ENCODE measurements at places on chromosomes 2 and 18.
A peak's percentile ranks its signal among the peaks of the same experiment; 100 is the strongest.

DNA sequence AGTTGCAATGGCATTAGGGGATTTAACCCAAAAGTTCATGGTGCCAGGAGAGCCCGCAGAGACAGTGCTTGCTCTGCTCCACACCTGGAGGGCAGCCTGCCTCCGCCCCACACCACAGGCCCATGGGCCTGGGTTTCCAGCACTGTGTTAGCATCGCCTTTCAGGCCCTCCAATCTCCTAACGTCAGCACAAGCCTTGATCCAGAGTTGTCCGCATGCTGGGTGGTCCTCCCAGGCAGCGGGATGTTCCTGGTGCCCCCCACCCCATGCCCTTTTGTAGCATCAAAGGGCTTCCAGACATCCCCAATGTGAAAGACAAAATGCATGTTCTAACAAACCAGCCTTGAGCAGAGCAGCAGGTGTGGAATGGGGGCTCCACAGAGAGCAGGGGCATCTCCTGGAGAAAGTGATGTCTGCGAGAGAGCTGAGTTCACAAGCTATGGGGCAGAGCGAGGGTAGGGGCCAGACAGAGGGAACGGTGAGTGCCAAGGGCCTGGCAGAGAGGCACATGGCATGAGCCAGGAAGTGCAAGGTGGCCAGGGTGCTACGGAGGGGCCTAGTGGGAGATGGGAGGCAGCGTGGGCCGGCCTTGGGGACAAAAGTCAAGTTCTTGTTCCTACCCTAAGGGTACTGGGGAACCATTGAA is 119.2 kb downstream of the CYP26B1 start:
- no peak for DNase-seq

GRCh38 chr18:57942493-57942892 is 101.5 kb upstream of the NEDD4L start:
- no peak for DNase-seq

DNA sequence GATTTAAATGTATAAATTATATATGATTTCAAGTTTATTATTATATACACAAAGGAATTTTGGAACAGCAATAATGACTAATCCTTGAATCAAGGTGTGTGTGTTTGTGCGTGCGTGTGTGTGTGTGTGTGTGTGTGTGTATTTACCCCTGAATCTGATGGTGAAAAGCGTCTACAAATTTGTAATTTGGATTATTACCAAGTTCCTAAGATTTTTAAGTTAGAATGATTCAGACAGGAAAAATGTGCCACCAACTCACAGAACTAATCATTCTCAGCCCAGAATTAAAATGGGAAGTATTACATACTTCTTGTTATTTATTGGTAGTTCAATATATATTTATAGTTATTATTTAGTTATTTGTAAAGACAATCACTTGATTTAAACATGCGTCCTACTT is 12.3 kb downstream of the CALCRL start:
- DNase-seq = no peak

GRCh38 chr2:188725746-188726360 is 248.3 kb upstream of the COL3A1 start:
- DNase-seq = no peak

GRCh38 chr18:79068937-79069716 is at the start of gene ATP9B:
Gene ATP9B (plus strand): TSS chr18:79069394. CDS start chr18:79069411, 17 bp downstream.
- peak; percentile 56 for DNase-seq

- no peak for DNase-seq
Measured at GRCh38 chr18:59867337-59868104, 32.3 kb upstream of the PMAIP1 start.

DNA sequence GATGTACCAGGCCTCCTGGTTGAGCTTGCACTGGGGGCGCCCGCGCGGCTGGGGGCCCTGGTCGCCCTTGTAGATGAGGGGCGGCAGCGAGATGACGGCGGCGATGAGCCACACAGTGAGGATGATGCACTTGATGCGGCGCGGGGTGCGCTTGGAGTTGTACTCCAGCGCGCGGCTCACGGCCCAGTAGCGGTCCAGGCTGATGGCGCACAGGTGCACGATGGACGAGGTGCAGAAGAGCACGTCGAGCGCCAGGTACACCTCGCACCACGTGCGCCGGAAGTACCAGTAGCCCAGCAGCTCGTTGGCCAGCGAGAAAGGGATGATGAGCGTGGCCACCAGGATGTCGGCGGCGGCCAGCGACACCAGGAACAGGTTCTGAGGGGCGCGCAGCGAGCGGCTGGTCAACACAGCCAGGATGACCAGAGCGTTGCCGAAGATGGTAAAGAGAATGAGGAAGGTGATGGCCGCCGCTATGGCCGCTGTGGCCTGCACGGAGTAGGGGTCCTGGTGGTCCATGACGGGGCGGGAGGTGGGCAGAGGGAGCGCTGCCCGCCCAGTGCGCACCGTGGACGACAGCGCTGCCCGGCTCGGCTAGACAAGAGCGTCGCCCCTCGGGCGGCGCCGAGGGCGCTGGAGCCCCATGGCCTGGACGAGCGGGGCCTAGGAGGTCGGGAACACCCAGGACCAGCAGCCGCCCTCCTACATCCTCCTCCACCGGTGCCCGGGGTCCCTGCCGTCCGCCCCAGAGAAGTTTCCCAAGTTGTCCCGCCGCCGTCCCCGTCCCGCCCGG is 544 bp downstream of the ADRA2B start:
- no peak for DNase-seq

GRCh38 chr18:48762836-48763718 is 187.7 kb downstream of the SMAD7 start:
- DNase-seq = no peak

DNA sequence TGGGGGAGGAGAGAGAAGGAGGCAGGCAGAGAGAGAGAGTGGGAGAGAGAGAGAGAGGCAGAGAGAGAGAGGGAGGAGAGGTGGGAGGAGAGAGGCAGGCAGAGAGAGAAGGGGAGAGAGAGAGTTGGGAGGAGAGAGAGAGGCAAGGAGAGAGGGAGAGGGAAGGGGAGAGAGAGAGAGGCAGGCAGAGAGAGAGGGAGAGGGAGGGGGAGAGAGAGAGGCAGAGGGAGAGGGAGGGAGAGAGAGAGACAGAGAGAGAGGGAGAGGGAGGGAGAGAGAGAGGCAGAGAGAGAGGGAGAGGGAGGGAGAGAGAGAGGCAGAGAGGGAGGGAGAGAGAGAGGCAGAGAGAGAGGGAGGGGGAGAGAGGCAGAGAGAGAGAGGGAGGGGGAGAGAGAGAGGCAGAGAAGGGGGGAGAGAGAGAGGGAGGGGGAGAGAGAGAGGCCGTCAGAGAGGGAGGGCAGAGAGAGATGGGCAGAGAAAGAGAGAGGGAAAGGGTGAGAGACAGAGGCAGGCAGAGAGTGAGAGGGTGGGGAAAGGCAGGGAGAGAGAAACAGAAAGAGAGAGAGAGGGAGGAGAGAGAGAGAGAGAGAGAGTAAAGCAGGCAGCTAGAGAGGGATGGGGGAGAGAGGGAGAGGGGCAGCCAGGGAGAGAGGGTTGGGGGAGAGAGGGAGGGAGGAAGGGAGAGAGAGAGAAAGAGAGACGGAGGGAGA is 122.2 kb upstream of the PXDN start:
- DNase-seq = no peak

GRCh38 chr2:102321941-102322719 is 10.8 kb downstream of the IL1RL1 start:
- no peak for DNase-seq

- DNase-seq = no peak
Measured at GRCh38 chr2:28499282-28499681, 3.4 kb downstream of the PLB1 start.

DNA sequence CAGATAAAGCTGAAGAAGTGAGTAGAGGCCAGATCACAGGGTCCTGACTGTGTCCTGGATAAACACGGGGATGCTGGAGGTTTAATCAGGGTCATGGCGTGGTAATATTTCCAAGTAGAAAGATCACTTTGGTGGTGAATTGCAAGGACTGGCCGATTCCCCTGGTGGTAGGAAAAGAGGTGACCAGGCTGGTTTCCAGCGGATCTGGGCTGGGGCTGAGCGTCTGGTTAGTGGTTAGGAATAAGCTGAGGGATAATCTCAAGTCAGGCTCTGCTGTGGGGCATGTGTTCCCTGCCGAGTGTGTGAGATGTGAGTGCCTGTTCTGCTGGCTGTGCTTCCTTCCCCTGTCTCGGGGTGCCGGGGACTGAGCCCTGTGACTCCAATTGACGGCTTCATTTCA is 484.0 kb downstream of the TSN start:
- DNase-seq = no peak

GRCh38 chr2:111029181-111029927 is 91.4 kb upstream of the BCL2L11 start:
- DNase-seq = no peak

DNA sequence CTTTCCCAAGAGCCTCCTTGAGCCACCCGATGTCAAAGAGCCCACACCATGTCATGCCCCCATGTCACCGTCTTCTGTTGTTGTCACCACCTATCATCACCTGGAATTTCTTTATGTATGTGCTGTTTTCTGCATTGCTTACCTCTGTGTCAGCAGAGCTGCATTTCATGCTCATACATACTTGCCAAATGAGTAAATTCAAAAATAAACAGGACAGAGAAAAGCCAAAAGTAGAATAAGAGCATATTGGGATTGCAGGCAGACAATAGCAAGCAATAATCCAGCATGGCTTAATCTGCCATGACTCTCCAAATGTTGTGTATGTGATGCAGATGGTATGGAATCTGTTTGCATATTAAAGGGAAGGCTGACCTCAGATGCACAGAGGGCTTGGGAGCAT is 15.3 kb upstream of the RGPD4 start:
- DNase-seq = no peak

DNA sequence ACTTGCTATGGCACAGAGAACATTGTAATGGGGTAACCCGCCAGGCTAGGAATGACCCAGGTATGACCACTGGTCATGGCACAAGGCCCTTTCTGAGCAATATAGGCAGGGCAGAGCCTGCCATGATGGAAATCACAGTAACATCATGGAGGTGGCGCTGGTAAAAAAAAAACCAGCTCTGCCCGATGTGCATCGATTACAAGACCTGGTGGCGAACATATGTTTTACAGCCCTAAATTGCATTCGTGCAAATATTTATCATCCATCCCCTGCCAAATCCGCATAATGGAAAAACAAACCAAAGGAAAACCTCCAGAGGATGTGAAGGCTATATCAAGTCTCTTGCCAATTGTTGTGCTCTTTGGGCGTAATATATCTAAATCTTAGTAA is 60.6 kb downstream of the SEMA4F start:
- no peak for DNase-seq

- no peak for DNase-seq
Measured at GRCh38 chr2:112077814-112078213, 22.7 kb downstream of the TMEM87B start.

- no peak for DNase-seq
Measured at GRCh38 chr2:177183860-177184259, 28.7 kb upstream of the HNRNPA3 start.

DNA sequence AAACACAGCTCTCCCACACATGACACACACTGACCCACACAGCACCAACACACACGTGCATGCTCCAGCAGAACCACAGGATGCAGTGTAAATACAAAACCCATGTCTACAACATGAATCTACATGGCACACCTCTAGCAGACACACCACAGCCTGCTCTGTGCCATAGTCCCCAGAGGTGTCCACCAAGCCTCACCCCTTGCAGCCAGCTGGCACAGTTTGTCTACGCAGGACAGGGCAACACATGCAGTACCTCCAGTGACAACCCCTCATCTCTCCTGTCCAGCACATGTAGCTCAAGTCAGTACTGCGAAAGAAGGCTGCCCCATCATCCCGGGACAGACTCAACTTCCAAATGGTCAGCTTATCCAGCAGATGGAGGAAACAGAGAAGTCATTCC is 18.9 kb downstream of the CELF4 start:
- no peak for DNase-seq

GRCh38 chr2:240340361-240340761 is 95.1 kb upstream of the GPC1 start:
- DNase-seq = no peak

DNA sequence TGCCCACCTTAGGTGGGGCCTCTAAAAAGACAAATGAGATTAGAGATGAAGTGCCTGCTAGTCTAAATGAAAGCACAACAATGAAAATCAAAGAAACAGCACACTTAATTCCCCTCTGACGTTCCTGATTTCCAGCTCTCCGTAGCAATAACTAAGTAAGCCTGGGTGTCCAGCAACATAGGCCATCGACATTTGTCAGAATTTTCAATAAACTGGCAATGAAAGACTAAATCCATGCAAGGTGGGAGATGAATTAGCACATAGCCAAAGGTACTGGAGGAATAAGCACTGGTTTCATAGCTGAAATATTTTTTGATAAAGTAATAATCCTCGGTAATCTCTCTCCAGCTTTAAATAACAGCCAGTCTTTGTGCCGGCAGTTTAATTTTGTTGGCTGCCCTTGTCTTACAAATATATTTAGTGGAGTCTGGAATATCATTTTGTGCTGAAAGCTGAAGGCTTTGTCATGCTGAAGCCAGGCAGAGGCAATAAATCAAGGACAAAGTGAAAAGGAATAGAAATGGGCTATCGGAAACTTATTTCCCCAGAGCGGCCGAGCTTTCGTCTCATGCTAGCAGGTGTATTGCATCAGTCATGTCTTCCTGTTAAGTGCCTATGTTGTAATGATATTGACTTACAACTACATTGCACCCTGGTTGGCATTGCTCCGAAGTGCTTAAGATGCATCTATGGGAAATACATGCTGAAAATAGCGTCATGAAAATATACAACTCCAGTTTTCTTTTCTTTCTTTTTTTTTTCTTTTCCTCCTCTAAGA is 790.1 kb downstream of the CNTNAP5 start:
- DNase-seq = no peak

- no peak for DNase-seq
Measured at GRCh38 chr18:72013427-72013850, 530.7 kb downstream of the CBLN2 start.

- DNase-seq = no peak
Measured at GRCh38 chr2:157192445-157193423, 64.8 kb upstream of the GALNT5 start.

DNA sequence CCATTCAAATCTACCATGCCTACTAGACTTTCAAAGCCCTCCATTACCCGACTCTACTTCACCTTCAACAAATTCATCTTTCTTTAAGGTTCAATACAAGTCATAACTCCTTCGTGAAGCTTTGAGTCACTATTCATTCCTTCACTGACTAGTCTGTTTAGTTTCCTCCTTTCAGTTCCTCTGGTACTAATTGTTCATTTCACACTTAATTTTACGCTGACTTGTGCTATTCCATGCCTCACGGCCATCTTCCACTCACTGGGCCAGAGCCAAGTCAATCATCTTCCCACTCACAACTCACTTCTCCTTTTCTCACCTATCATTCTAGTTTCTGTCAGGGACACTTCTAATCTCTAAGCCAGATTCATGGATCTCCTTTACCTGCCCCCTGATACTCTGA is 136.2 kb downstream of the MTX2 start:
- no peak for DNase-seq
